ENCODE measurements at places on chromosomes 4 and X.

GRCh38 chr4:181345931-181346330 lies 897.3 kb upstream of the TENM3 start:
- DNase-seq, result no peak

- DNase-seq, result no peak
Observed at GRCh38 chr4:102328045-102328444, 17.2 kb downstream of the SLC39A8 start.

DNA sequence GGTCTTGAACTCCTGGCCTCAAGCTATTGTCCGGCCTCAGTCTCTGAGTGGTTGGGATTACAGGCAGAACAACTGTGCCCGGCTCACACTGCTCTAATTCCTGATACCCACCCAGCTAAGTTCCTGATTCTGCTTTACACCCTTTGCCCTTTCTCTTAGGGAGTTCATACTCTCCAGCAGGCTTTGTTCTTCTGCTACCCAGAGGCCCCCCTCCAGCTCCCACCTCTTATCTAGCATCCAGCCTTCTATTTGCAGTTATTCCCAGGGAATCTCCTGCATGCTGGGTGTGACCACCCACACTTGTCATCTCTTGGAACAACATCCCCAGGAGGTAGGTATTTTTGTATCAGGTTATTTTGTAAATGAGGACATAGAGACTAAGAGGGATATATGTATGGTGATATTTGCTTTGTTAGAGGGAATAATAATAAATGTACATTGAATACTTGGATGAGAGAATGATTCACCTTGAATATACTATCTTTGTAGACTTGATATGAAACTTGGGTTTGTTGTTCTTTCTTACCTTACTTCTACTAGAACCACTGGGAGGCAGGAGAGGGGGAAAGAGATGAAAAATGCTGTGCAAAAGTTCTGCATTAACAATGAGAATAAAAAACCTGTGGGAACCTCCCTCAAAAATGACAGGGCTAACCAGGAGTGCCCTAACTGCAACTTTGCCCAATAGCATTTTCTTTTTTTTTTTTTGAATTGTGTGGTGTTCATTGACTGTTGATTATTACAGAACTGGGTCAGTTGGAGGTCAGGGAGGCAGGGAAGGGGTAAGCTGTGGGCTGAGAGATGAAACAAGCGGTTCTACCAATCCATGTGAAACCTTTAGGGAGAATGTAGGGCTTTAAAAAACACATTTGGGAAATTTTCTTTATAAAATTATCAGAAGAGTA lies 157.4 kb downstream of the SPRY1 start:
- no peak for DNase-seq

GRCh38 chr4:52704133-52704532 lies 45.0 kb upstream of the USP46 start:
- no peak for DNase-seq

- no peak for DNase-seq
Observed at GRCh38 chr4:52015366-52015765, 4.8 kb downstream of the LRRC66 start.

GRCh38 chr4:794900-795725 lies 30.8 kb downstream of the CPLX1 start:
- DNase-seq, result no peak

- DNase-seq, result no peak
Observed at GRCh38 chr4:104971462-104971861, 175.2 kb upstream of the TET2 start.

DNA sequence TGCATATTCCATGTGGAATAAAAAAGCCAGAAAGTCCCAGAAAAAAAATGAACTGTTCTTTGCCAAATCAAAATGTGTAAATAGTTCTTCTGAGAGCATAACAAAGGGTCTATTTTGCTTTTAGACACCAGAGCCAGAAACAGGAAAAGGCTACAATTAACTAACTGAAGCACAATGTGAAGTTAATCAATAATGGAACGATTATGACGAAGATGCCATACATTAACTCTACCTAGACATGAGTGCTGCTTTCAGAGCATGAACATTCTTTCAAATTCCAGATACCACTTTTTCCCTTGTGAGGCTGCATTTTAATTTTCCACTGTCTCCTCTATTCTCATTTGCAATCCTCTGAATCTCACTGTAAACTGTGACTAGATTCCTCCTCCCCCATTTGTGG lies 48.7 kb upstream of the PHOX2B start:
- DNase-seq, result no peak

DNA sequence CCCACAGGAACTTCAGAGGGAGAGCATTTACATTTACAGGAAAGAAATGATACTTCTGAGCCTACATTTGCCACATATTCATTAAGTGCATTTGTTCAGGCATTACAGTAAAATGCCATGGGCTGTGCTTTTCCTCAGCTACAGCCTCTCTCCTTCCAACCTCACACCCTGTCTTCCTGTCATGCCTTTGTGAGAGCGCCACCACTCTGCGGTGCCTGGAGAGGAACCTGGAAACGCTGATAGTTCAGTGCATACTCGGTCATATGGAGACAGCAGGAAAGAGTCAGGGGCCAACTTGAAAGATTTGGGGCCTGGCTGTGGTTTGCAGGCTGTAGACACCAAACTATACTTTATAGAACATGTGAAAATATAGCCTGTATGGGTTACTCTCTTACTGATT lies 40.5 kb downstream of the NFKB1 start:
- no peak for DNase-seq

DNA sequence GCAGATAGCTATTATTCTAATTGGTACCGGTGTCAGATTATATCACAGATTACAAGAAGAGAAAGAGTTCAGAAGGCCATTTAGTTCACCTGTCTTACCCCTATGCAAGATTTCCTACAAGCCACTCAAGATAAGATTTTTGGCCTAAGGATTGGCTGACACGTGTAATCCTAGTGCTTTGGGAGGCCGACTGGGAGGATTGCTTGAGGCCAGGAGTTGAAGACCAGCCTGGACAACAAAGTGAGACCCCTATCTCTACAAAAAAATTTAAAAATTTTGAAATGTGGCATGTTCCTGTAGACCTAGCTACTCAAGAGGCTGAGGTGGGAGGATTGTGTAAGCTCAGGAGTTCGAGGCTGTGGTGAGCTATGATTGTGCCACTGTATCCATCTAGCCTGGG lies 77.1 kb upstream of the HPRT1 start:
- no peak for DNase-seq

DNA sequence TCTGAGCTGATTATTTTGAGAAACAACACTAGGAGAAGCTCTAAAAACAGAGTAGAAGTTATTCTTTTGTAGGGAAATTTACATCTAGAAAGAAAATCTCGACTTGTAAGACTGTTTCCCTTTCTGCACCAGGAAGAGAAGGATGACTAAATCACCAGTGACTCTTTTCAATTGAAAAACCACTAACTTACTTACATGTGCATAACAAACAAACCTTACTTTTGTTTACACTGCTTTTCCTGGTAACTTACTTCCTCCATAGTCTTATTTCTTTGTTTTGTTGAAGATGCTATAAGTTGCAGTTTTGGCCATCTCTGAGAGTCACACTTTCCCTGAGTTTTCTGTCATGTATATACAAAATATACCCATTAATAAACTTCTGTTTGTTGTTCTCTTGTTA lies 293.6 kb upstream of the FAT4 start:
- DNase-seq, result no peak

DNA sequence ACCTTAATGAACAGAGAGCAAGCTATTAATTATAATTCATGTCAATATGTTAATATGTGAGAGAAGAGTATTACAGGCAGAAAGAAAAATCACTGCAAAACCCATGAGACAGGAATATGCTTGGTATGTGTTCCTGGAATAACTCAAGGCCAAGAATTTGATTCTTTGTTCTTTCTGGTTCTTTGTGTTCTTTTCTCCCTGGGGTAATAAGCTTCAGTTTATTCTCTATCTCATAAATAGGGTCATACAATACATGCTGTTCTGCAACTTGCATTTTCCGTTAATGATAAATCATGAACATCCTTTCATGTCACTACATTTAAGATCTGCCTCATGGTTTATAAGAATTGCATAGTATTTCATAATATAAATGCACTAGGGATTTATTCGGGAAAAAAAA lies 16.8 kb upstream of the THOC2 start:
- DNase-seq, result no peak

- DNase-seq, result no peak
Observed at GRCh38 chr4:132502096-132502552, 647.0 kb upstream of the PCDH10 start.

DNA sequence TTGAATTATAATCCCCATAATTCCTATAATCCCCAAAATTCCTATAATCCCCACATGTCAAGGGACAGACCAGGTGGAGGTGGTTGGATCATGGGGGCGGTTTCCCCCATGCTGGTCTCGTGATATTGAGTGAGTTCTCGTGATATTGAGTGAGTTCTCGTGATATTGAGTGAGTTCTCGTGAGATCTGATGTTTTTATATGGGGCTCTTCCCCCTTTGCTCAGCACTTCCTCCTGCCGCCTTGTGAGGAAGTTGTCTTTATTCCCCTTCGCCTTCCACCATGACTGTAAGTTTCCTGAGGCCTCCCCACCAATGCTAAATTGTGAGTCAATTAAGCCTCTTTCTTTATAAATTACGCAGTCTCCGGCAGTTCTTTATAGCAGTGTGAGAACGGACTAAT lies 36.6 kb upstream of the GPR78 start:
- no peak for DNase-seq

GRCh38 chr4:102439236-102439614 lies 61.9 kb upstream of the NFKB1 start:
- peak; percentile 94 for DNase-seq

GRCh38 chr4:7206911-7207567 lies 14.7 kb downstream of the SORCS2 start:
- DNase-seq, result peak; percentile 79

DNA sequence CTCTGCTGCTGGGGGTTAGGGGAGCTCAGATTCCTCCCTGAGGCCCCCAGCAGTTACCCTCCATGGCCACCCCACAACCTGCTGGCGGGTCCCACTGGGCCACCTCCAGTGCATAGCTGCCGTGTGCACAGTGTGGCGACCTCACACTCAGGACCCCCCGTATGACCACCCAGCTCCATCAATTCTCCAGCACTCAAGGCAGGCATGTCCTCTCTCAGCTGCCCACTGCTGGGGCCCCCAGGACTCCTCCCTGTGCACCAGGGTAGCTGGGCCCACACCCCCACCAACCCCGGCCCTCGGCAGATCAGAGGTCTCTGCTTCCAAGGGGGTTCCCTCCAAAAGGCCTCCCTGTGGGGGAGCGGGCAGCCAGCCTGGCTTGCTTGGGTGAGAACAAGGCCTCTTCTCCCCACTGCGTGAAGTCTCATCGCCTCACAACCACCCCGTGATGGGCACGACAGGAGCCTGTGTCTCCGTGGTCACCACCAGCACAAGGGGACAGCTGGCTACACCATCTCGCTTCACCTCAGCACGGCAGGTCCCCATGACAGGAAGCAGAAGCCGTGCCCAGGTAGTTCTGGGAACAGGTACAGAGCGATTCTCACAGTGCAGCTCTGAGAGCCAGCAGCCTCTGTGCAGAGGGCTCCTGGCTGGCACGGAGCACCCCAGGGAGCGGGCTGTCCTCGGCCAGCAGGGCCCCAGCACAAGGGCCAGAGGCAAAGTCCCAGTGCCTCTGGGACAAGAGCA lies 4.6 kb upstream of the HAUS3 start:
- DNase-seq, result no peak

DNA sequence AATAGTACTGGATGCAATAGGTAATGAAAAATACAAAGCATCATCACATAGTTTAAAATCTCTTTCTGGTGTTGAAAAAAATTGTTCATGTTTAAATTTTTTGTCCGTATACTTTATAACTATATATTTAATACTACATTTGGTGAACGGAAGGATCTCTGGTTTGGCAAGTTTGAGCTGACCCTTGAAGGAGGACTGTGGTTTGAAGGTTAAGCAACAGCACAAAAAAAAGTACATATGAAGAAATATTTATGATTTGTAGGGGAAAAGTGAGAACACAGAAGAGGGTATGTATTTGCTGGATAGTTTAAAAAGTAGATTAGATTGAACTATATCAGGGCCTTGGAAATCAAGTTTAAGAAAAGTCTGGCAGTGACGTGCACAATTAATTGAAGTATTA lies 13.3 kb downstream of the SRP72 start:
- DNase-seq, result no peak

DNA sequence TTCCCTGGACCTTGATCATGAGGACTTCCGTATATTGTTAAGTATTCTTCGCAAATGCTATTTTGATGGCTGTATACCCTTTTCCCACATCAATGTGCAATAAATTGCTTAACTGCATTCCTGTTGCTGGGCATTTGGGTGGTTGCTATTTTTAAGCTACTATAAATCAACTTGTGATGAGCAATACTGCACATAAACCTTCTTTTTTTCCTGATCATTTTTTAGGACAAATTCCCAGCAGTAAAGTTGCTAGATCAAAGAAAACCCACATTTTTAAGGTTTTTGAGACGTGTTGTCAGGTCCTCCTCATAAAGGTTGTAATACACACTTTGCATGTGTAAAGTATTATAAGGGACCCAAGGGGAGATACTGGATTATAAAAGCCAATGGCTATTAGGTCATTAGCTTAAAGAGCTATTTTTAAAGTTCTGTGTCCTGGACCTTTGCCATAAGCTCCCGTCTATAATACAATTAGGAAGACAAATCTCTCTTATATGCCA lies 35.6 kb downstream of the LIMCH1 start:
- DNase-seq, result peak; percentile 26

GRCh38 chr4:138572007-138572406 lies 329.9 kb upstream of the SLC7A11 start:
- no peak for DNase-seq

GRCh38 chrX:72573158-72573511 lies 492 bp upstream of the HDAC8 start:
- DNase-seq, result no peak

DNA sequence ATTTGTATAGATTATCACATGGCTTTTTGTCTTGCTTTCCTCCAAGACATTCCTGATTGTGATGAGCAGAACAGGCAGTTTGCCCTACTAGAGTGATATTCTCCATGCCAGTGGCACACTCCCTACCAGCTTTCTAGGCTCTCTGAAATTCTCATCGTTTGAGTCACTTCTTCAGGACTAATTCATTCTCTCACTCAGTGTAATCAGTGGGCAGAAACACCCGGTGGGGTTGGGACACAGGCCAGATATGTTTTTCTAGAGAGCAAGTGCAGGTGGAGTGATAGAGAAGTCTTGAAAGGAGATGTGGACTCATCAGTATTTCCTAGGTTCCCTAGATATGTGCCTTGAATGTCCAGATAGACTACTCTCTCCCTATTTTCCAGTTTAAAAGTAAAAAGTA lies 13.1 kb downstream of the RAB33A start:
- no peak for DNase-seq

DNA sequence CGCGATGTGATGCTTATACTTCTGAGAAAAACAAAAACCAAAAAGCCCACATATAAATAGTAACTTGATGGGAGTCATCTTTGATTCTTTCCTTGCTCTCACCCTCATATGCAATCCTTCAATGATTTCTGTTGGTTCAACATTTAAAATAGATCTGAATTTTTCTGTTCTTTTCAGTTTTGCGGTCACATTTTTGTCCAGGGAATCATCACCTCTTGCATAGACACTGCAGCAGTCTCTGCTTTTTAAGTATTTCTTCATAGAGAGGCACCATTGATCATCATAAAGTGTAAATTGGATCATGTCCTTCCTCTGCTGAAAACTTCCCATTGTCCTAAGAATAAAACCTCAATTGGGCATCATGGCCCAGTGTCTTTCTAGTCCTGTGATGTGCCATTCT lies 81.1 kb upstream of the SLC4A4 start:
- DNase-seq, result no peak
